ENCODE measurements at places on chromosomes 4 and X.

DNA sequence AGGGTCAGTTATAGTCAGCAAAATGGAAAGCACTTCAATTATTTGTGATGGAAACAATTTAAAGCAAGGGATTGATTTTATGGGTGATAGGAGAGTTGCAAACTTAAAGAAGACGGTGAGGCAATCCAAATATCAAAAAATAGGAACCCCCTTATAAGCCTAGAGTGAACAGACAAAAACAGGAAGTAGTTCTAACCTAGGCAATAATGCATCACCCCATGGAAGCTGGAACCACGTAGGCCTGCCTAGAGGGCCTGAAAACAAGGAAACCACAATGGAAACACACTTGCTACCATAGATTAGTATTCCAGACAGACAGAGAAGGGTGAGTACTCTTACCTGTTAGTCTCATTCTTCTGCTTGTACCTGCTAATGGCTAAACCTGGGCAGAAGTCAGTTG, 13.5 kb upstream of the GK2 start:
- H3K27me3 ChIP-seq = no peaks in the 10 kb centered on the region
- H3K27ac ChIP-seq = no peak overlapping the region

DNA sequence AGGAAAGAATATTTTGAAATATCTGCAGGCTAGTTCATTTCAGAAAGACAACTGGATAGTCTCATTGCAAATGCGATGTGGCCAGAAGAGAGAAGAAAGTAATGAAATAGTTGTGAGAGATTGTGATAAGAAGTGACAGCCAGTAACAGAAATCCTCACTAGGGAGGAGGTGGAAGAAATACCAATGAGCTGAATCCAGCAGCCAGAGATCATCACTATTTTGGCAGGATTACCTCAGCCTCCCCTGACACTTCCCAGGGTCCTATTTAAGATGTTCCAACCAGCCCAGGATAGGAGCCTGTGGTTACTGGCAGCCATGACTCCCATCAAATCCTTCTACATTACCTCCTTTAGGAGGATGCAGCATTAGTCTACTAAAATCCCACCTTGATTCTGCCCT, 76.7 kb upstream of the ARHGAP24 start:
- H3K27me3 ChIP-seq = no peaks in the 10 kb centered on the region
- no peaks in the 10 kb centered on the region for H3K4me1 ChIP-seq
- DNase-seq = no peak
- H3K27ac ChIP-seq = no peak overlapping the region
- no peaks in the 10 kb centered on the region for H3K36me3 ChIP-seq
- H3K4me3 ChIP-seq = no peak overlapping the region

GRCh38 chr4:7837597-7838135, 102.0 kb downstream of the AFAP1 start:
- H3K36me3 ChIP-seq = no peaks in the 10 kb centered on the region
- no peaks in the 10 kb centered on the region for H3K27me3 ChIP-seq
- H3K4me1 ChIP-seq = no peaks in the 10 kb centered on the region
- no peak overlapping the region for H3K27ac ChIP-seq

- DNase-seq = no peak
- H3K36me3 ChIP-seq = no peaks in the 10 kb centered on the region
- no peak overlapping the region for H3K27ac ChIP-seq
- H3K27me3 ChIP-seq = no peaks in the 10 kb centered on the region
- H3K4me3 ChIP-seq = no peak overlapping the region
Measured at GRCh38 chrX:37854148-37854547, 6.8 kb upstream of the DYNLT3 start.

- no peak for DNase-seq
- no peak overlapping the region for H3K27ac ChIP-seq
- H3K4me3 ChIP-seq = no peak overlapping the region
- H3K36me3 ChIP-seq = no peaks in the 10 kb centered on the region
Measured at GRCh38 chr4:149708513-149709130, 107.0 kb downstream of the IQCM start.

DNA sequence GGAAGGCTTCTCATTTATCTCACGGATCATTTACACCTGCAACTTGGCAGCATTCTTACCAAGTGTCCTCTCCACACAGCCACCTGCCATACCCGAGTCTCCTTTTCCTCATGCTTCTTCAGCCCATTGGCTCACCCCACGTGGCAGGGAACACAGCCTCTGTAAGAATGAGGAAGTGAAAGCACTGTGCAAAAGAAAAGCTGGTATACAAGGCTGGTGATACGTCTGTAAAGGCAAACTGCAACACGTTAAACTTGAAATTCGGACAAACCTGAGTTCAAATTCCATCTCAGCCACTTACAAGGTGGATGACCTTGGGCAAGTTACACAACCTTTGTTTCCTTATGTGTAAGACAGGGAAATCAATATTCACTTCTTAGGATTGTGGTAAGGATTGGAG, 164.0 kb upstream of the RASGEF1B start:
- no peak overlapping the region for H3K27ac ChIP-seq
- no peaks in the 10 kb centered on the region for H3K27me3 ChIP-seq
- DNase-seq = peak; percentile 51
- H3K36me3 ChIP-seq = no peaks in the 10 kb centered on the region

- H3K27ac ChIP-seq = no peak overlapping the region
- no peaks in the 10 kb centered on the region for H3K36me3 ChIP-seq
- DNase-seq = no peak
- no peaks in the 10 kb centered on the region for H3K27me3 ChIP-seq
Measured at GRCh38 chr4:183934761-183935160, 29.7 kb downstream of the STOX2 start.

- H3K27ac ChIP-seq = no peak overlapping the region
- H3K4me3 ChIP-seq = no peak overlapping the region
- no peaks in the 10 kb centered on the region for H3K27me3 ChIP-seq
- no peaks in the 10 kb centered on the region for H3K36me3 ChIP-seq
- H3K4me1 ChIP-seq = no peaks in the 10 kb centered on the region
Measured at GRCh38 chr4:85805891-85806290, 330.9 kb downstream of the ARHGAP24 start.

GRCh38 chr4:16289897-16290554, 63.8 kb upstream of the TAPT1 start:
- DNase-seq = no peak
- no peaks in the 10 kb centered on the region for H3K36me3 ChIP-seq
- no peaks in the 10 kb centered on the region for H3K27me3 ChIP-seq
- no peak overlapping the region for H3K4me3 ChIP-seq
- H3K27ac ChIP-seq = no peak overlapping the region
- H3K4me1 ChIP-seq = no peaks in the 10 kb centered on the region

DNA sequence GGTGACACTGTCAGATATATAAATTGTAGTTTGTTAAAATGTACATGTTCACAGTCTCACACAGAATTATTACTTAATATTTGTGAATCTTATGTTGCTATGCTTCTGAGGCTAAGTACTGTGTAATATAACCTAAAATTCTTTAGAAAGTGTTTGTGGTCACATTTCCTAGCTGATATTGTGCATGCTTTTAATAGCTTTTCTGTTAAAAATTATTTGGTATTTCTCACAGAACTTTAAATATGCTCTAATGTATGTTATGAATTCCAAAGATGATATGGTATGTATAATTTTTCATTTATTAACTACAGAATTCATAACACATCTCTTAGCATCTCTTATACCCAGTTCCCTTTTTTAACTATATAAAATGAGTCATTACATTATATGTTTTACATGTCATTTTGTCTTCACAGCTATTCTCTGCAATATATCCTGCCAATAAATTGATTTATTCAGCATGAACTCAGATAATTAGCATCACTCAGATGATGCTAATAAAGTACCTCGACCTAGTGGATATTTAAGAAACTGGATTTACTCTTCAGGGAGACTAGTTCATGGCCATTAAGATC, 9.3 kb downstream of the PTPN13 start:
- no peak overlapping the region for H3K27ac ChIP-seq
- no peaks in the 10 kb centered on the region for H3K4me1 ChIP-seq
- no peaks in the 10 kb centered on the region for H3K36me3 ChIP-seq
- DNase-seq = no peak

- no peak overlapping the region for H3K4me3 ChIP-seq
- H3K27me3 ChIP-seq = no peaks in the 10 kb centered on the region
- peaks cover 2% of the 10 kb centered on the region for H3K36me3 ChIP-seq
- H3K4me1 ChIP-seq = no peaks in the 10 kb centered on the region
- DNase-seq = no peak
Measured at GRCh38 chr4:118740869-118741268, 55.7 kb downstream of the METTL14 start.

DNA sequence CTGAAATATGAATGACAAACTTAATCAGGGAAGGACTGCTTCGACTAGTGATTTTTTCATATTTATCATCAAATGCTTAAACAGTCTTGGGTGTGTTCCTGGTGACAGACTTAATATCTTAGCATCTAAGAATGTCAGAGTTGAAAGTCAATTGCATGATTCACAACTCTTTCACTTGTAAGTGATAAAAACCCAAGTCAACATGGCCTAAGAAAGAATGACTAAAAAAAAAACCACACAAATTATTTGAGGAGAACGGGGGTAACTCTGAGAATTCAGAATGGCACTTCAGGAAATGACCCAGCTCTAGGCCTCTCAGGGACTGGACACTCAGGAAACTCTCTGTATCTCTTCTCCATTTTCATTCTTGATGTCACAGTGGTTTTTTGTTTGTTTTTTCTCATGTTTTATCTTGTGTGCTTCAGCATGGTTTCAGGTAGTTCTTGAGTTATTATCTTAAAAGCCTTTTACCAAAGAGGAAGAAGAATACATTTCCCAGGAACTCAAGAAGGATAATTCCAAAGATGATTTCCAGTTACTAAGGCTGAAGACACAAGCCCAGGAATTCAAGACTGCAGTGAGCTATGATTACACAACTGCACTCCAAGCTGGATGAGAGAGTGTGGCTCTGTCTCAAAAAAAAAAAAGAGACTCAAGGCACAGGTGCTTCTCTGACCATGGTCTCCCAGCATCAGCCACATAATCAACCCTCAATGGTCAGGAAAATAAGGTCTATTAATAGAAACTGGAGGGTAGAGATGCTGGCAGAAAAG, 1697.8 kb upstream of the IGFBP7 start:
- DNase-seq = no peak
- H3K4me1 ChIP-seq = no peaks in the 10 kb centered on the region
- H3K27ac ChIP-seq = no peak overlapping the region

- no peaks in the 10 kb centered on the region for H3K4me1 ChIP-seq
- no peaks in the 10 kb centered on the region for H3K36me3 ChIP-seq
- no peaks in the 10 kb centered on the region for H3K27me3 ChIP-seq
- DNase-seq = no peak
Measured at GRCh38 chrX:111244235-111244750, 26.0 kb downstream of the CAPN6 start.

DNA sequence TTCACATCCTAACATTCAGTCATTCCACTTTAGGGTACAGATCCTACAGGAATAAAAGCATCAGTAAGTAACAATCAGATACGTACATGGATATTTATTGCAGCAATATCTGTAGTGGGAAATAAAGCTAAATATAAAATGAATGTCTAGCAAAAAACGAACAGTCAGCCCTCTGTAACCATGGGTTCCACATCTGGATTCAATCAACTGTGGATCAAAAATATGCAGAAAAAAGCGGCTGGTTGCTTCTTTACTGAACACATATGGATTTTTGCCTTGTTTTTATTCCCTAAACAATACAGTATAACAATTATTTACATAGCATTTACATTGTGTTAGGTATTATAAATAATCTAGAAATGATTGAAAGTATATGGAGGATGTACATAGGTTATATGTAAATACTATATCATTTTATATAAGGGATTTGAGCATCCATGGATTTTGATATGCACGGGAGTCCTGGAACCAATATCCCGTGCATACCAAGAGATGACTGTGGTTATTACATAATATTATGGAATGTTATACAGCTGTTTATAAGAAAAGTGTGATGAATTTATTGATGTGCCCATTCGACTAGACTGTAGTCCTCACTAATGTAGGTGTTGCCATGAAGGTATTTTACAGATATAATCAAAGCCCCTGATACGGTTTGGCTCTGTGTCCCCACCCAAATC, 132.8 kb downstream of the ARHGEF9 start:
- no peaks in the 10 kb centered on the region for H3K36me3 ChIP-seq
- no peak overlapping the region for H3K27ac ChIP-seq
- DNase-seq = no peak
- H3K4me3 ChIP-seq = no peak overlapping the region
- no peaks in the 10 kb centered on the region for H3K27me3 ChIP-seq

DNA sequence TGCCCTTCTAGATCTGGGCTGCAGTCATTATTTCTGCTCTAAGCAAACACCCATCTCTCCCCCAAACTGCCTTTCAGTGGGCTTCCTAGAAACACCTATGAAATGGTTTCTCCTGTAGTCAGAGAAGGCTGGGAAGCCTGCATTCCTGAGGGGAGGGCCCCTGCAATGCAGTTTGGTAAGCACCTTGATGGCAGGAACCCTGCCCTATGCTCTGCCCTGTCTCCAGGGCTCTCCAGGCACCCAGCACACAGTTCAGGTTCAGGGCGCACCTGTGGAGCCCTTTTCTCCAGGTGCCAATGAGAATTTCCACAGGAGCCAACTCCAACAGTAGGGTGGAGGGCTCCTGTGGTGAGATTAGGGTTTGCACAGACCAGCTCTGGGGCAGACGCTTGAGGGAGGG, 69.1 kb upstream of the FBXW7 start:
- DNase-seq = no peak
- no peaks in the 10 kb centered on the region for H3K36me3 ChIP-seq
- H3K27me3 ChIP-seq = no peaks in the 10 kb centered on the region
- H3K27ac ChIP-seq = peak overlapping the region; percentile 25

DNA sequence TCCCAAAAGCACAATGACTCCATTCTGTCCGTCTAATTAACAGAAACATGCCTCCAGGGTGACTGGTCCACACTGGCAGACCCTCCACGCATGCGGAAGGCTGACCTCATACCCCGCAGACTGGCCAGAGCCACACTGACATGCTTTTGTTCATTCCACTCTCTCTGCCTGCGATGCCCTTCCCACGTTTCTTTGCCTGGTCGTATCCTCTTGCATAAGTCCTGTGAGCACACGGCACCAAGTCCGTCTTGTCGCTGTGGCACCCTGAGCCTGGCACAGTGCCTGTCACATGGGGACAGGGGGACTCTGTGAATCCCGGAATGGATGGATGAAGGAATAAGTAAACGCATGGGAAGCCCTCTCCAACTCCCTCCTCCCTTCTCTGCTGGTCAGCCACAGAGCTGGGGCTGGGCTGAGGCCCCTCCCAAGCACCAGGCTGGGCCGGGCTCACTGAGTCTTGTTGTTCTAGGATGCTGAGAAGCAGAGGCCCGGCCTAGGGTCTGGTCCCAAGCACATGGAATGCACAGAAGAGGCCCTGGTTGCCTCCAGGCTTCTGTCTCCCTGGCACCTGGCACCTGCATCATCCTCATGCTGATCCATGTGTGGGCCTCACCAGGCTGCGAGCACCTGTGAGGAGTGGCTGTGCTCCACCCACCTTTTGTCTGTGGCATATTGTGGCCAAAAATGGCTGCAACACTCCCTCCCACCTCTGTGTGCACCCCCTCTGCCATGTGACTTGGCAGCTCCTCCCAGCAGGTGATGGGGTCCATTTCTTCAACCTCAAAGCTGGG, 38.9 kb upstream of the C4orf50 start:
- H3K4me1 ChIP-seq = no peaks in the 10 kb centered on the region
- no peaks in the 10 kb centered on the region for H3K27me3 ChIP-seq
- H3K4me3 ChIP-seq = no peak overlapping the region
- H3K27ac ChIP-seq = no peak overlapping the region
- no peaks in the 10 kb centered on the region for H3K36me3 ChIP-seq

All from breast epithelium (tissue), 4 donors.